Stimulated activated CD4-positive, alpha-beta T cell treated with anti-CD3 and anti-CD28 coated beads, Interleukin-2, amount 100 ng/mL, for 24 hours (primary cell): ENCODE measurements at places on chromosomes 2 and 18.

DNA sequence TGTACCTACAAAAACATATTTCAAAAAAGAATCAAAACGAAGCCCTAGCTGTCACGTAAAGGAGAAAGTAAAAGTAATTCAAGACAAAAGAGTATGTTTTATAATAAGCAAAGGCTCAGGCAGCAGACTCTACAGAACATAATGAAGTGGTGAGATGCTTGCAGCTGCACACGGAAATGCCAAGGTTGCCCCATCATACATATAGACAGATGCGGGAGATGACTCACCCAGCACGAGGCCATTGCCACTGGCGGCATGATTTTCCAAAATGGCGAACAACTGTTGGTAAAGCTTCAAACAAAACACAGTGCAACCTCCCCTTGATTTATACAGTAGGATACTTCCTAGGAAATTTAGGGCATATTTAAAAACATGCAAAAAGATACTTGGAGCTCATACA, 26.0 kb upstream of the C1QL2 start:
- no peak for DNase-seq

DNA sequence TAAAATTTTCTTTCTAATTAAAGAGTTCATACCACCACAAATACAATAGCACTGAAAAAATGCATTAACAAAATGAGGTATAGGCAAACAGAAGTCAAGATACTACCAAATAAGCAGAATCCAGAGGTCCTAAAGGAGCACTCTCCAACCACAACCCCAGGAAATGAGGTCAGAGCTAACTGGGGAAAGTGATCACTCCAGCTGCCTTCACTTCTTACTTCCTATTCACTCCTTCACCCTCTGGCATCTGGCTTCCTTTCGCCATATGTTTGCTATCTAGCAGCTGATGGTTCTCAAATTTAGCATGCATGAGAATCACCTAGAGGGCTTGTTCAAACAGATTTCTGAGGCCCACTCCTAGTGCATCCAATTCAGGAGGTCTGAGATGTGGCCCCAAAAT, 212.6 kb upstream of the ACVR2A start:
- no peak for DNase-seq

- DNase-seq: peak; percentile 10
Observed at GRCh38 chr18:62420151-62420512, 95.0 kb downstream of the TNFRSF11A start.

DNA sequence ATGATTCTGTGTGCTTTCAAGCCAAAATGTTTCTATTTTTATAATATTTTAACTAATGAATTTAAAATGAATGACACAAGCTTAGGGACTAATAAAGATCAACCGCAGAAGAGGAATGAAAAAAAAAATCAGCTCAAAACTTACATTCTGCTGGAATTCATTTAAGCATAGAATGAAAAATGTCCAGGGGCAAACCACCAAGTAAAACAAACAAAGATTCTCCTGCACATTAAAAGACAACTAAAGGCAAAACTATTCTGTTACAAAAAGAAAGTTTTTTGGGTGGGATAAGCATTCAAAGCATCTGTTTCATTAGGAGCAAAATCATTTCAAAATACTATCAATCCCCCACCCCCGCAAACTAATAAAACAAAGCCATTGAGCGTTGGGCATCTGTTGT, 99.3 kb upstream of the SOX11 start:
- no peak for DNase-seq

DNA sequence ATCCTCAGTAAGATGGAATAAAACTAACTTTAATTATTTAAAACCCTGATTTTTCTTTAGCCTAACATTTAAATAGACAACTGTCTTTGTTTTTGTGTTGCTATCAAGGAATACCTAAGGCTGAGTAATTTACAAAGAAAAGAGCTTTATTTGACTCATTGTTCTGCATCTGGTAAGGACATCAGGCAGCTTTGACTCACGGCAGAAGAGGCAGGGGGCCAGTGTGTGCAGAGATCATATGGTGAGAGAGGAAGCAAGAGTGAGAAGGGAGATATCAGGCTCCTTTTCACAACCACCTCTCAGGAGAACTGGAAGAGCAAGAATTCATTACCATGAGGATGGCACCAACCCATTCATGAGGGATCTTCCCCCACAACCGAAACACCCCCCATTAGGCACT, 64.6 kb upstream of the TFPI start:
- DNase-seq: no peak
